ENCODE measurements at places on chromosomes 5 and 9.

GRCh38 chr9:131752231-131752884, 12.5 kb upstream of the RAPGEF1 start:
- no peak for DNase-seq

DNA sequence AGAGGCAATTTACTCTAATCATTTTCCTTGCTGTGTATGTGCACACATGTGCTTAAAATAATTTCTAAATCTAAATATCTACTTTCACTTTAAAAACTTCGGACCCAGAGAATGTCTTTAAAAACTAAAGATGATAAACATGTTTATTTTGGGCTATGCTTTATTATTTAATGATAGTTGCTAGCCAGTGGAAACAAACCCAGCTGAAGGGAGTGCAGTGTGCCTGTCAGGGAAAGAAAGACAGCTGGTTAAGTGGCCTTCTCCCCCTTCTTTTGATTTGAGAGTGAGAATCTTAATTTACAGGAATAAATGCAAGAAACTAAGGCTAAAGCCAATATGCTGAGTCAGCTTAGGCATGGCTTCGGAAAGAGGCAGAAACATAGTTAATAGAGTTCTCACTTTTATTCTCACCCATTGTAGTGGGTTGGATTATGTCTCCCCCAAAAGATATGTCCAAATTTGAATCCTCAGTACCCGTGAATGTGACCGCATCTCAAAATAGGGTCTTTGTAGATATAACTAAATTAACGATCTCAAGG, 111.4 kb downstream of the DCP2 start:
- no peak for DNase-seq

GRCh38 chr9:84137968-84138367, 157.4 kb downstream of the RMI1 start:
- DNase-seq: no peak

- no peak for DNase-seq
These were observed 8.1 kb downstream of the SNX18 start for GRCh38 chr5:54525692-54526091.

DNA sequence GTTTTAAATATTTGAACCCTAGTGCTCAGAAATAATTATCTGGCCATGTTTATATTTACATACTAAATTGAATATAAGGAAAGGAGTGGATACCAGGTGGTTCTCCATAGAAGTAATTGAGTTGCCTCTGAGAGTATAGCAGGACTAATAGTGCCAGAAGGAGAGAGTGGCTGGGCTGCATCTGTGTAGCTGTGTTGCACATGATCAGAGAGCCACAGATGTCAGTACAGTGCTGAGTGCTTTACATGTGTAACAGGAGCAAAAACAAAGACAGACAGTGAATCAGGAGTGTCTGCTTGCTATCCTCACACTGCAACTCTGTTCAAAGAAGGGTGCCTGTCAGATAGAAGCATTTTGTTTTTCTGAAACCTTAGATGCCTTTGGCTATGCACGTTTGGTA, 353.9 kb upstream of the PAPPA start:
- no peak for DNase-seq
